ENCODE measurements at places on chromosomes 5 and 9.

DNA sequence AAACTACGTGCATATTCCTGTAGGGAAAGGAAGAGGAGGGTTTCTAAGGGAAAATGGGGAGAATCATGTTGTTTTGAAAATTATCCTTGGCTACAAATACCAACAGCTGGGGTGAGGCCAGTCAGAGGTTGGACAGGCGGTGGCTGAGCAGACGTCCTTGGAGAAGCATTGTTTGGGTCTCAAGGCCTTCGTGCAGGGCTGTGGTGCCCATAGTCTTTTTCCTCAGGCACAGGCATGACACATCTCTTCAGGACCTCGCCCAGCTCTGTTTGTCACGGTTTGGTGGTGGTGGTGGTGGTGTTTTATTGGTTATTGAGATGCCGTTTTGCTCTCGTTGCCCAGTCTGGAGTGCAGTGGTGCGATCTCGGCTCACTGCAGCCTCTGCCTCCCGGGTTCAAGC, 27.8 kb upstream of the EGFL7 start:
- DNase-seq, result no peak

GRCh38 chr5:124986667-124987066, 240.2 kb upstream of the ZNF608 start:
- DNase-seq, result peak; percentile 38

DNA sequence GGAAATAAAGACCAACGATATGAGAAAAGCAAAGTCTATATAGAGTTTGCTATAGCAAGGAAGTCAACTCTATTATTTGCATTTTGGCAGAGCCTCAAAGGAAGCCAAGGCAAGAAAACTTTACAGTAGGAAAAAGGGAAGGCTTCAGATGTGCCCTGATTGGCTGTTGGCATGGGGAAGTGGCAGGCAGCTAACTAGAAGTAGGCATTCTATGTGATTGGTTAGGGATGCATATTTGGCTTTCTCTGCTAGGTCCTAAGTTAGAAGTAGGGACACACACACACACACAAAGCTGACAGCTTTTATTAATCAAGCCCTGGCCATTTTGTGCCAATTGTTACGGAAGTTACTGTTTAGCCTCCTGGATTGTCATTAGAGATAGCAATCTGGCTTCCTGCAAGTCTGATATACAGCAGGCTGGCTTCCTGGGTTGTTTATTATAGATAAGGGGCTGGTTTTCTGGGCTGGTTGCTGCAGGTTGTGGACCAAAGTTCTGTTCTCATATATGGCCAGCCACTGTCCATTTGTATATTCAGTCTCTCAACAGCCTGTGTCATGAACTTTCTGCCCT, 308.1 kb upstream of the GRAMD2B start:
- DNase-seq, result no peak

DNA sequence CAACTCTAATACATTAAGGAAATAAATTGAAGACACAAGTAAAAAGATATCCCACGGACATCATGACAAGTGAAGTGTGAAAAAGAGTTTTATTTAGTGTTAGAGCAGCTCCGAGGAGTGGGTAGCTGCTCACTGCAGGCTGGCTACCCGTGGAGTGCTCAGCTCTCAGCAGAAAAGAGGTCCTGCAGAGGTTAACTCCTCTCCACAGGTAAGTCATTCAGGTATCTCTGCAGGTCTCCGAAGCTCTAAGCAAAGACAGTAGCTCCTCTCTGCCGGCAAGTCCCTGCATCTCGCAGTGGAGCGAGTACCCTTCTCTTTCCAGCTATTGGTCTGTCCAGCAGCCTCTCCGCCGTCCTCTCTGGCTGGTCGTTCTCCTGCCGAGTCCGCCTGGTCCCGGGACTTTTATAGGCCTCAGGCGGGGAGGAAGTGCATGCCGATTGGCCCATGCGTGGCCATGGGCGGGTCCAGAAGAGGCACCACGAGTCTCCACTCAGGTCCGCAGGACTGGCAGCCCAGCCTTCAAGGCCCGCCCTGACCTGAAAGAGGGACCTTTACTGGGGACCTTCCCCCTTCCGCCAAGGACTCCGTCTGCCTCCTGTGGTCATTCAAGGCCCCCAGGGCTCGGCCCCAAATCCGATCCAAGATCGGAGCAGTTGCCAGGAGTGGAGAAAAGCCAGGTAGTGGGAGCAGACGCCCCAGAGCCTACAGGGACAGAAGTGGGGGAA, 29.9 kb downstream of the BTNL9 start:
- no peak for DNase-seq

- DNase-seq, result no peak
Measured at GRCh38 chr5:73319036-73319435, 129.5 kb downstream of the FOXD1 start.
